Bladder microvascular endothelial cell (primary cell): ENCODE measurements at places on chromosomes 5 and 9. TPM values are rescaled to one million over a fixed set of nuclear protein-coding genes. Genes with fewer than 3 reads are reported as not detected.

TCERG1 gene
- total RNA-seq = 22.3 and 45.3 TPM in 2 replicates

SPOCK1 gene
- total RNA-seq = 1.6 and 20.9 TPM in 2 replicates

ARL14EPL gene
- not detected in 2 replicates for total RNA-seq

SPINK13 gene
- total RNA-seq = not detected in 2 replicates

GM2A gene
- total RNA-seq = 11.5 and 15.4 TPM in 2 replicates

FAM221B gene
- total RNA-seq = not detected in 2 replicates

AGPAT2 gene
- total RNA-seq = 33.7 and 40.7 TPM in 2 replicates

PCDHAC2 gene
- total RNA-seq = 0.19 and 0.32 TPM in 2 replicates

PCDHGA2 gene
- total RNA-seq = 0.81 and 1.9 TPM in 2 replicates

RANBP17 gene
- 5.5 and 16.5 TPM in 2 replicates for total RNA-seq

LURAP1L gene
- total RNA-seq = 5.7 and 11.3 TPM in 2 replicates

CDH6 gene
- total RNA-seq = 0.16 and 0.19 TPM in 2 replicates

PCDHB14 gene
- 0.49 and 1.8 TPM in 2 replicates for total RNA-seq

SCAMP1 gene
- 33.7 and 71.5 TPM in 2 replicates for total RNA-seq

LRRC70 gene
- total RNA-seq = 24.0 and 46.3 TPM in 2 replicates

PCDHGA5 gene
- 0.49 and 2.0 TPM in 2 replicates for total RNA-seq

NCBP1 gene
- total RNA-seq = 28.7 and 49.9 TPM in 2 replicates

TMEM252 gene
- total RNA-seq = not detected in 2 replicates

NUTM2F gene
- total RNA-seq = not detected in 2 replicates
